Hypothalamus (tissue), 51 donors: ENCODE measurements at places on chromosomes 12 and 14.

- no peak for DNase-seq
These were observed 80.5 kb downstream of the TMEM260 start for GRCh38 chr14:56659964-56660551.

DNA sequence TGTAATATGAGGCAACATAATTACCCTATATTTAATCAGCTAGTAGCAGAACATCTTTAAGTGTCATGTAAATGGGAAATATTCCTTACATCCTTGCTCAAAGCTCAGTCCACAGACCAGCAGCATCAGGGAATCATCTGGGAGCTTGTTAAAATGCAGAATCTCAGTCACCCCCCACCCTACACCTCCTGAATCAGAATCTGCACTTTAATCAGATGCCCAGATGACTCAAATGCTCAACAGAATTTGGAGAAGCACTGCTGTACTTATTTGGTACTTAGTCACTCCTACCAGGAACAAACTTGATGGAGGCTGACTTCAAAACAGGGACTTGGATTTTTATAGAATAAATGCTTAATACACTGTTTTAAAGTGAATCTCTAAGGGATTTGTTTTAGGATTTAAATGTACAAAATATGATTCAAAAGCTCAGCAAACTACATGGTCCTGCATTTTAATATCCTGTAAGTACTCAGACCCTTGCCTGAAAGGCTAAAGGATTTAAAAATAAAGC lies 96.5 kb downstream of the ARMH4 start:
- no peak for DNase-seq

GRCh38 chr14:32688941-32689340 lies 249.7 kb upstream of the NPAS3 start:
- no peak for DNase-seq

DNA sequence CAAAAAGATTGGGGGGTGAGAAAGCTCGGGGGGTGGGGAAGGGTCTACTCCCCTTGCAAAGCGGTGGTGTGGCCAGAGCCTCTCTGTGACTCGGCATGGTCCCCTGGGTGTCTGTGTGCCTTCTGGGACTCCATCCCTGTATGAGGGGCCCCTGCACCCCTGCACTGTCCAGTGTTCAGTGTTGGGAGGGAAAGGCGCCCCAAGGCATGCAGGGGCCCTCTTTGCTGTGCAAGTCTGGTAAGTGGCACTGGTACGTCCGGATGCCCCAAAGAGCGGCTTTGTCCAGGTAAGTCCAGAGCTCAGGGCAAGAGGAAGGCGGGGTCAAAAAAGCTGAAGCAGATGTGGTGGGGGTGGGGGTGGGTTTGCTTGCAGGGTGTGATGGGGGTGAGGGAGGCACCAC lies 23.7 kb downstream of the RTL1 start:
- DNase-seq, result no peak

DNA sequence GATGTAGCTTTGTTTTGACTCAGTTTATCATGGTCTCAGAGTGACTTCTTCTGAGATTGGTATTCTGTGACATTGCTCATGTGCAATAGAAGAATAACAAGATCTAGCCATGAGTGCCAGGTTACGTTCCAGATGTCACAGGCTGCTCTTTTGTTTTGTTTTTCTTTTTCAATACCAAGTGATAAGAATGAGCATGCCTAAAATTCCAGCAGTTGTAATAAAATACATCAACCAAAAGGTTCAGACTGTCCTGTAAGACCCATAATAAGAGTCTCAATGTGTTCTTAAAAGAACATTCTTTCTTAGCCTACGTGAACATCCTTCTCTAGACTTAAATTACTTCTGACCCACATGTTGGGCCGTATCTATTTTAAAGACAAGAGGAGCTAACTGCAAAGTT lies 669.2 kb downstream of the DIO2 start:
- no peak for DNase-seq

DNA sequence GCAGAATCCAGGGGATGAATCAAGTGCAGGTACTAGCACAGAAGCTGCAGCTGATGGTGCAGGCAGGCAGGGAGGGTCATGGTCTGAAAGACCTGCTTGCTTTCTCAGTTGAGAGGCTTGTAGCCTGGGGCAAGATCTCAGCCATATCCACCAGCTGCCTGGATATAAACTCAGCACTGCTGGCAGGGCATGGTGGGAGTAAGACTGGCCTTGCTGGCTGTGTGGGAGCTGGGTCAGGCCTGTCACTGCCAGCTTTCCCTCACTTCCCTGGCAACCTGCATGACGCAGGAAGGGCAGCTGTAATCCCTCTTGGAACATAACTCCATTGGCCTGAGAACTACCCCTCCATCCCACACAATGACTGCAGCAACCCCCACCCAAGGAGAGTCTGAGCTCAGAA lies 230.1 kb downstream of the ANO6 start:
- DNase-seq, result no peak

- DNase-seq, result no peak
These were observed 152.3 kb downstream of the DIO2 start for GRCh38 chr14:80059041-80059440.

- no peak for DNase-seq
These were observed 172.8 kb downstream of the BCL11B start for GRCh38 chr14:99099051-99099787.

DNA sequence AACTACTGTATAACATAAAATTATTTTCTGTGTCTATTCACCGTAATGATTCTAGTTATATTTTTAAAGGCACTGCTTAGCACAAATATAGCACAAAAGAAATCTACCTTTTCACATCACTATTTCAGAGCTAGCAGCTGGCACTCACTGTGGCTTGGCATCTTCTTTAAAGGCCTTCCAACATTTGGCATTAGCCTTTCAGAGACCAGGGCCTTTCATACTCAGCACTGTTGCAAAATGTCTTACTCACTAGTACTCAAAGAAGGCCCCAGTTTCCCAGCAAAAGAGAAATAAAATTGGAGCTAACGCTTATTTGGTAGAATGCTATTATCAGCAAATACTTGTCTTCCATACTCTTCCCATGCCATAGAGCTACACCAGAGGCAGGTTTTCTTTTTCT lies 238.4 kb downstream of the MED13L start:
- no peak for DNase-seq

DNA sequence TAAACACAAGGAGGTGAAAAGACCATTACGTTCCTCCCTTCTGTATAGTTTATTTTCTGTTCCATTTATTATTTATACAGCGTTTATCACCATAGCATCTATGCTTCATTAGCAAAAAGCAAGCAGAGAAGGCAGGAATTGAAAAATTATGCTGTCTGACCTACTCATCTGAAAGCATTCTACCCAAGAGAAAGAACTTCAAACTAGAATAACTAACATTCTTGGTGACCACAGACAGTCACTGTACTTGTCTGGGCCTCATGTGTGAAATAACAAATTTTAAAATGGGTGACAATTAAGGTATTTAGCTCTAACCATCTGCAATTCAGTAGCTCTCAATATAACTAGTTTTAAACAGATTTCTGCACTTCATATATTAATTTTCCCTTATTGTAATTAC lies 29.3 kb upstream of the PDE3A start:
- no peak for DNase-seq

DNA sequence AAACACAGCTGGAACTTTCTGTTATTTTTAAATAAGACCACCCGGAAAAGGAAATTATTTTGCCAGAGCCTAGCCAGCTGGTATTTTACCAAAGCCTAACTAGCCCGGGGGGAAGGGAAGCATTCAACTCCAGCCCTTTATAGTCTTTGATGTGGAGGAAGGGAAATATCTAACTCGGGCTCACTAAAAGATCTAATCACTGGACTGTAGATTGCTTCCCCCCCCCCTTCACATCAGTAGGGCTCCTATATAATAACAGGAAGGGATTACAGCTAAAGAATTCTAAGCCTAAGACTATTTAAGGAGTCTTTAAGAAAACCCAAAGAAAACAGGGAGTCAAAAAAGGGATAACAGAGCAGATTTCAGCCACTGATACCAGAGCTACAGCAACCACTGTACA lies 431.1 kb downstream of the KCNH5 start:
- no peak for DNase-seq
